Stimulated activated CD4-positive, alpha-beta T cell treated with anti-CD3 and anti-CD28 coated beads, Interleukin-12 subunit alpha, Interleukin-12 subunit beta, amount 100 ng/mL, for 24 hours (primary cell): ENCODE measurements at places on chromosomes 16 and 17.

DNA sequence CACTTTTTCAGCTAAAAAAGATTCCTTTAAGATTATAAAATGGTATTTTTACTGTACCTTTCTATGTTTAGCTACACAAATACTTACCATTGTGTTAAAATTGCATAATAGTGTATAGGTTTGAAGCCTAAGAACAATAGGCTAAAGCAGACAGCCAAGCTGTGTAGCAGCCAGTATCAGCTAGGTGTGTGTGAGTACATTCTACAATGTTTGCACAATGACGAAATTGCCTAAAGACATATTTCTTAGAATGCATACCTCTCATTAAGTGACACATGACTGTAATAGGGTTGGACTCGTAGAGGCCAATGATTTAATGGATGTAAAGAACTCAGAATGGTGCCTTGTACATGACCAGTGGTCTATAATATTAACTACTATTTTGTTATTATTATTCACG, 1.9 kb upstream of the MT1B start:
- no peak for DNase-seq

DNA sequence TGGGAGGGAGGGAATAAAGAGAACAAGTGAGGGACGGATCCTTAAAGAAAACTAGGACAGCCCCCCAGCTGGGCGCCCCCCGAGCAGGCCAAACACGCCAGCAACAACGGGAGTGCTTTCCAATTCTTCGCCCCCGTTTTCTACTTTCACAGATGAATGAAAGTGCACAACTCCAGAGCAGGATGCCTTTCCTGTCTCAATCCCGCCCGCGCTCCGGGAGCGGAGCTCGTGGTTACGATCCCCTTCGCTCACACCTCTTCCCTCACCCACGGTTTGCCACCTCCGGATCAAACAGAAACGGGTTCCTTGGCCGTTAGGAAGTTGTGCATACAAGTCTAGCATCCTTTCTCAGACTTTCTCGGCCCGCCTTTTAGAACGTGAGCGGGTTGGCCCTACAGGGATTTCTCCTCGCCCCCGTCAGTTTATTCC, 680 bp downstream of the SKA2 start:
- DNase-seq: peak; percentile 21

- DNase-seq: no peak
Measured at GRCh38 chr16:29808219-29808900, 2.0 kb downstream of the MAZ start.

GRCh38 chr17:58153046-58153445, 4.9 kb downstream of the OR4D1 start:
- DNase-seq: peak; percentile 30

DNA sequence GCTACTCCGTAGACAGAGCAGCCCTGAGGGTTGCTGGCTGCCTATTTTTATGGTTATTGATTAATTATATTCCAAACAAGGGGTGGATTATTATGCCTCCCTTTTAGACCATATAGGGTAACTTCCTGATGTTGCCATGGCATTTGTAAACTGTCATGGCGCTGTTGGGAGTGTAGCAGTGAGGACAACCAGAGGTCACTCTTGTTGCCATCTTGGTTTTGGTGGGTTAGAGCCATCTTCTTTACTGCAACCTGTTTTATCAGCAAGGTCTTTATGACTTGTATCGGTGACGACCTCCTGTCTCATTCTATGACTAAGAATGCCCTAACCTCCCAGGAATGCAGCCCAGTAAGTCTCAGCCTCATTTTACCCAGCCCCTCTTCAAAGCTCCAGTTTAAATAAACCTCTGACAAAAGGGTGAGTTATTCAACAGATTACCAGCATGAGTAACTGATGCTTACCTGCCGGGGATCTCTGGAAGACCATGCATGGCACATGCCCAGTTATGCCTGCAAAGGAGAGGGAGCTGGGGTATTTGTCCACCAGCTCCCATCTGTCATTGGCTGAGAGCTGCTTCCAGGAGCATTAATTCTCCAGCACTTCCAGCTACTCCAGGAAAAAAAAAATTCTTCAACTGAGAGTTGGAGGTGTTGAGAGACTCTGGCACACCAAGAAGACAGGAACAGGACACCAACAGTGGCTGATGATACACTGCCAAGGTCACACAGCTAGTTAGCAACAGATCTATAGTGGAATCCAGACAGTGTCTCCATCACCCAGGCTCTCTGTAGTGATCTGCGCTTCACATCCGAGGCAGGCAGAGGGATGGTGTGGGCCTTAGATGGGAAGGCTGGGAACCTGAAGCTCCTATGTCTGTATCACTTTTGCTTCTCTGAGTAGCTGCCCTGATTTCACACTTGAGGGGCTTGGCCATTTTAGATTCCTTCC, 36.6 kb upstream of the IL21R start:
- no peak for DNase-seq

DNA sequence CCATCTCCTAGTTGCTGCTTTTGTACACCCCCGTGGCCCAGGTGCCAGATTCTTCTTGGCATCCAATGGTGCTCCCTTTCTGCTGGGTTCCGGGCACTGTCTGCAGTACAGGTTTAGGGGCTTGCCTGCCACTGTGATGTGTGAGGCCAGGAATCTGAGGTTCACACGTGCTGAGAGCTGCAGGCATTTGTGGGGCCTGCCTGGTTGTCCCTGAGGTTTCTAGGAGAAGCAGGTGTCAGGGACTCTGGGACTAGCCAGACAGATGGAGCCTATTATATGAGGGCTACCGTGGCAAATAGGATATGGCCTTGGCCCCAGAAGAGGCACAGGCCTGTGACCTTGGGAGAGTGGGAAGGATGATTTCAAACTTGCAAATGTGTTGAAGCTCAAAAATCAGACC, 29.3 kb downstream of the NDEL1 start:
- no peak for DNase-seq

DNA sequence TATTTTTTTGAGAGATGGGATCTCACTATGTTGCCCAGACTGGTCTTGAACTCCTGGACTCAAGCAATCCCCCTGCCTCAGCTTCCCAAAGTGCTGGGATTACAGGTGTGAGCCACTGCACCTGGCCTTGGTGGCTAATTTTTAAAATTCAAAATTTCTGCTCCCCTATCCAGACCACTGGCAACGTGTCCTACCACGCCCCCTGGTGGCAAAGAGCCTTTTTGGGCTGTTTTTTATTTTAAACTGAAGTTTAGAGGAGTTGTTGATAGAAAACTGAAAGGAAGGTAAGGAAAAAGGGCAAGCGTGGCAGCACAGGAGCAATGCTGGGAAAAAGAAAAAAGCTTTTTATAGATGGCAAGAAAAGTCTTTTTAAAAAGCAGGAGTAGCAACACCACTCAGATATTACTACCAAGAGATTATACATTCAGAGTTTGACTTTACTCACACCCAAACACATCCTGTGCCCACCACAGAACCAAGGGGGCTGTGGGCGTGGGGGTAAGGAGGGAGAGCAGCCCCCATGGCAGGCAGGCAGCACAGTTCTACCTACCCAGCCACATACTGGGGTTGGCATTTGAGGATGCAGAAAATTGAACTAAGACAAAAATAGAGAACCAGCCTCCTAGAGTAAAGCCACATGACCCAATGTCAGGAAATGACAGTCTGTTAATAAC, 4.2 kb upstream of the MXRA7 start:
- DNase-seq: peak; percentile 52
